ENCODE measurements at places on chromosomes 1 and 21.

GRCh38 chr1:96782856-96783255 lies 61.3 kb downstream of the PTBP2 start:
- DNase-seq, result peak; percentile 8

DNA sequence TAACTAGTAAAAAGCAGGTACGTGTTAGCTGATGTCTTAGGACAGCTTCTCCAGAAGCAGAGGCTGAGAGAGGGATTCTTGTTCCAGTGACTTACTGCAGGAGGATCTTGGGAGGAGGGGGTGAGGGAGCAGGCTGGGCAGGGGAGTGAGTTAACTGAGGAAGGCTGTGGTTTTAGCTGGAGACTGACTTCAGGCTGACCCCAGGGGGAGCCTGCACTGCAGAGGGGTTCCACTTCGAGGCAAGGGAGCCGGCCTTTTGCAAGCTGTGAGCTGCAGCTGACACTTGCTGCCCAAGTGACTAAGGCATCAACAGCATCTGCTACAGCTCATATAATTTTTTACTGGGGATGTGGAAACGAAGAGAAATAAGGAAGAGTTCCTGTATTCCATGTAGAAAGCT lies 50.4 kb upstream of the SOD1 start:
- DNase-seq, result peak; percentile 8

GRCh38 chr1:27010226-27010994 lies 2.2 kb downstream of the TENT5B start:
- no peak for DNase-seq

DNA sequence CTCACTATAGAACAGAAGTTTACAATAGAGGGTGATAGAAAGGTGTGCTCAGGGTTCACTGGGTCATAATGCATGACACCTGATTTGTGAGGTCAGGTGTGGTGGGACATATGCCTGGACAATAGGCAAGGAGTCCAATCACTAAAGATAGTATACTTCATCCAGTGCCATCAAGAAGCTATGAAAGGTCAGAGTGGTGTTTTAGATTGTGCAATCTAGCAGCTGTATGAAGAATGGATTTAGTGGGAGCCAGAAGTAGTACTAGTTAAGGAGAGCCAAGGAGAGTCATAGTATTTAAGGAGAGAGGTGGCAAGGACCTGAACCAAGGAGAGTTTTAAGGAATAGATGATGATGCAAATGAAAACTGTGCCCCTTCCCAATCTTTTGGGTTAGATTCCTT lies 80.6 kb upstream of the C1orf105 start:
- DNase-seq, result no peak

All from fibroblast of upper back skin (primary cell).